ENCODE measurements at places on chromosomes 5 and 9.

DNA sequence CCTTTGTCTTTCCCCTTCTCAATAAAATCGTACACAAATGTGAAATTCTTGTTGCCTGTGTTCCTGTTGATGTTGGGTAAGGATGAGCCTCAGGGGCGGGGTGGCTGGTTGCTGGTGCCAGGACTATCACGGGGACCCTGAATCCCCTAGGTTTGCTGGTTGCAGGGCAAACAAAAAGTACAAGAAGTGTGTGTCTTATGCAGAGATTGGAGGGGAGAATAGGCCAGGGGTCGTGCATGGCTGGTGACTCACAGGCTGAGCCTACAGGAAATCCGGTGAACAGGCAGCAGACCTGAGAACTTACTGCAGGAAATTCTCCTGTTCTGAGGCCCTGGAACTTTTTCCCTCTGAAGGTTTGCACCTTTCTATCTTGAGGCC lies 5.5 kb downstream of the ANXA2R start:
- DNase-seq: no peak

GRCh38 chr5:174816858-174817257 lies 92.5 kb downstream of the MSX2 start:
- no peak for DNase-seq

- no peak for DNase-seq
Measured at GRCh38 chr9:95110921-95111525, 206.5 kb downstream of the FANCC start.

DNA sequence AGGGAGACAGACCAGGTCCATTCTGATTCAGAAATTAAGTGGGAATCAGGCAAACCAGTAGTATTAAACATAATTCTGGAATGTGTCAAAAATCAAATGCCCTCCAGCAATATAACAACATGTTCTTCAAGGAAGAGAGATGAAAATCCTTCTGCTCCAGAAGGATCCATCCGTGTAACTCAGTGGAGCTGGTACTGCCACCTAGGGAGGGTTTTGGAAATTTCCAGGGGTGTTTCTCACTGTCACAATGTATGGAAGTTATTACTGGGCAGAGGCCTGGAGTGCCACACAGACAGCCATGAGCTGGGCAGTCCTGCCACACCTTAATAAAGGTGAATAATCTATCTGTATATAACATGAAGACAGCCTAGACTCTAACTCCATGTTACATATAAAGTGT lies 87.5 kb downstream of the TTLL11 start:
- DNase-seq: no peak

DNA sequence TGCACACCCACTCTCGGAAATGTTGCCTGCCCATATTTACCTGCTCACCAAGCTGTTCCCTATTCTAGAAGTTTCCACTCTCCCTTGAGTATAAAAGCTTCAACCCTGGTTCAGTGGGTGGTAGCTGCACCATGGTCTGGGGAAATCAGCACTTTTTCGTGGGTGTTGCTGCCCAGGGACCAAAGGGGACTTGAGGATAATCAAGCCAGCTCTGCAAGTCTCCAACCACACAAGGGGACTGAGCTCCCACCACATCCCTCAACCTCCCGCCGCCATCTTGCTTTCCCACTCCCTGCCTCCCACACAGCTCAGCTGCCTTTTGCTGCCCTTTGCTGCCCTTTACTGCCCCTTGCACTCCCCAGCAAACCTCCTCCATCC lies 210.0 kb downstream of the AUH start:
- no peak for DNase-seq

DNA sequence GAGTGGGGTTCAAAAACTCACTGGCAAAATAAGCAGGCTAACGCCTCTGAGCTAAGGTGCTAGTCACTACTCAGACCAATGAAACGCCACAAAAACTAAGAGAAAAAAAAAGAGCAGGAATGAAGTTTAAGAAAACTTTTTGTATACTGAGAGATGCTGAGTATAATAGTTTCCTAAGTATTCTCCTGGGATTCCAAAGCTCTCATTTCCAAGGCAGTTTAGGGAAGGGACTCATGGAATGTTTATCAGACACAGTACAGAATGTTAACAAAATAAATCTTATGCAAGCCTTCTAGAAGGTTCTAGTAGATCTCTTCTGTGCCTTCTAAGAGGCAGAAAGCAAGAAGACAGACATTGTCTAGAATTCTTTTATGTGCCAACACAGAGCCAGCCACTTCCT lies 361.9 kb downstream of the MTRR start:
- DNase-seq: no peak

DNA sequence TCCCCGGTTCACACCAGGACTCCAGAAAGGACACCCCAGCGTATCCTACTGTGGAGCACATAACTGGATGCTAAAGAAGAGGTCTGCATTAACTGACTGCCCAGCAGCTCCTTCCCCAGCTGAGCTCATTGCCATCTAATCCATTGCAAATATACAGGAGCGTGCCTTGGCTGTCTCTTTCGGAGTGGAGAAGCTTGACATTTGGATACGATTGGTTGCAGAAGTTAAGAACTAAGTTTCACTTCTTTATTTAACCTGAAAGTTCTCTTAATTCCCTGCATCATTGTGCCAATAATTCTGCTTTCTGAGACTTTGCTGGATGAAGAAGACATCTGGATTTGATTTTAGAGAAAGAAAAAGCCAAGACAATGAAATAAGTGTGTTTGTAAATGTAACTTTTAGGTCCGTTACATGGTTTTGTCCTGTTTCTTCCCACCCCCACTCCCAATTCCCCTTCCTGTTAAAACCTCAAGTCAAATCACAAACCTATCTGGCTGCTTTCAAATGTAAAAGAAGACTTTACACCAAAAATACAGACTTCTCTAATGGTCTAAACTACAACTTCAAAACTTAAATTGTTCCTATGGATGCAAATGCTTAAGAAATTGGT lies 33.9 kb downstream of the TAS2R1 start:
- DNase-seq: no peak

- no peak for DNase-seq
Measured at GRCh38 chr9:97880336-97880735, 27.3 kb downstream of the FOXE1 start.

DNA sequence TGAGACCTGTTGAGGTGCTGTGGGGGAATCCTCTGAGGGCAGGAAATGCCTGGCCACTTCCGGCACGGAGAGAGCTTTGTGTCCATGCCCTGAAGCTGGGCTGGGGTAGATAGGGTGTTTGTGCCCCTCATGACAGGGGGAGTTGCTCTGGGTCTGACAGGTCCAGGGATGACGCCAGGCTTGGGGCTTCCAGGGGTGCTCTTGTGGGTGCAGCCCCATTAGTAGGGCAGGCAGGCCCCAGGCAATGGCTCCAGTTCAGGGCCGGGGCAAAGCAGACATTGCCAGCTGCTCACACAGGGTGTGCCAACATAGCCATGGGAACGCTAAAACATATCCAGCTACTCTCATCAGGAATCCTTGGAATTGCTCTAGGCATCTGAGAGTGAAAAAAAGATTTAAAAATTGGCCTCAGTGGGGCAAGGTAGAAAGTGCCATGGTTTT lies 21.1 kb downstream of the PITX1 start:
- peak; percentile 70 for DNase-seq

DNA sequence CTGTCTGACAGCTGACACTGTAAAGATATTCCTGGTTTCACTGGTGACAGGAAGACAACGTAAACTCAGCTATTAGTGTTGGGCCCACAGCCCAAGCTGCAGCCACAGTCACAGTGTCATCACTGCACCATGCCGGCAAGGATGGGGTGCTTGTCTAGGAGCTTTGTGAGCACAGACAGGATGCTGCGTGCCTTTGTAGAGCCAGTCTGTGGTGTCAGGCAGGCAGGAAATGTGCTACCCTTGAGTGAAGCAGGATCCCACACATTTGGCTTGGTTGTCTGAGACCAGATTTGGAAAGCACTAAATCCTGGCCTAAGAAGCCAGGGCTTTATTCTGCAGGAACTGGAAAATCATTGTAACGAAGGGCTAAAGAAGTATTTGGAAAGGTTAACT lies 121.6 kb upstream of the ADAMTS16 start:
- DNase-seq: no peak

DNA sequence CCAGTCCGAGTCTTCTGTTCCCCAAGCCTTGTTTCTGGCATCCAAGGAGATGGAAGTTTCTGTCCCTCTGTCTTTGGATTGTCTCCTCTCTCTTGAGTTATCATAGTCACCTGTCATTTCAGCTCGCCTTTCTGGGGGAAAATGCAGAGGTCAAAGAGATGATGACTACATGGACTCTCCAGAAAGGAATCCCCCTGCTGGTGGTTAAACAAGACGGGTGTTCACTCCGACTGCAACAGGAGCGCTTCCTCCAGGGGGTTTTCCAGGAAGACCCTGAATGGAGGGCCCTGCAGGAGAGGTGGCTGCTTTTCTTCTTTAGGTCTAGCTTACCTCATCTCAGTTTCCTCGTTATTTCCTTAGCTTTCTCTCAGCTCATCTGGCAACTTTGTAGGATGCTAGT lies 25.1 kb downstream of the ERAP2 start:
- DNase-seq: no peak

GRCh38 chr5:176436656-176437055 lies 11.5 kb upstream of the FAF2 start:
- DNase-seq: no peak

DNA sequence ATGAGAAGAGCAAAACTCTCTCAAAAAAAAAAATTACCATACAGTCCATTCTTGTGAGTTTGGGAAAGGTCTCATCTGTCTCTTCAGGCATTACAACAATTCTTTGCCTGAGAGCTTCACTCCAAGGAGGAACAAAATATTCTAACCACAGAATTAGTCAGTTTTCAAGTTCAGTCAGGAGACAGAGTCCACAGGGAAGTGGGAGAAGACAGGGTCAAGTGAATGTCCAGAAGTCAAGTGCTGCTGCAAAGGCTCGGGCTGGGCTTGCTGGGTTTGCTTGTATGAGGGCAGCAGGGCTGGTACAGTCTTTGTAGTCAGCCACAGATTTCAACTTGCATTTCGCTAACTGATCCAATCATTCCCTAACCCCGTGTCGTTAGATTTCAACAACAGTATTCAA lies 17.6 kb upstream of the HEXB start:
- no peak for DNase-seq

DNA sequence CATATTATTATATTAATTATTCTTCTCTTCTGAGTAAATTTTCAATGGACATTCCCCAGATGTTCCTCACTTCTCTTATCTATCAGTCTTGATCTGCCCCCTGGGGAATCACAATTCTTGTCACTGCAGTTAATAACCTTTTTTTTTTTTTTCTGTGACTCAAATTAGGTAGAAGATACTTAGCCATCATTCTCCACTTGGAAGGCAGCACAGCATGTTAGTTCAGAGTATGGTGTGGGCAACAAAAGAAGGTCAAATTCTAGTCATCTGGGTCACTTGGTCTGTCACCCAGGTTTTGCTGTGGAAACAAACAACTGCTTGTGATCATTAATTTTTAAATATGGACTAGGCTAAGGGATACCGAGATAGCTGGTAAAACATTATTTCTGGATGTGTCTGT lies 8.1 kb upstream of the MOB3B start:
- no peak for DNase-seq

GRCh38 chr5:135810188-135810943 lies 24.1 kb upstream of the SLC25A48 start:
- no peak for DNase-seq

GRCh38 chr9:135905380-135906258 lies 1.7 kb downstream of the CAMSAP1 start:
- DNase-seq: no peak

GRCh38 chr5:157172403-157172802 lies 6.3 kb upstream of the GARIN3 start:
- no peak for DNase-seq

DNA sequence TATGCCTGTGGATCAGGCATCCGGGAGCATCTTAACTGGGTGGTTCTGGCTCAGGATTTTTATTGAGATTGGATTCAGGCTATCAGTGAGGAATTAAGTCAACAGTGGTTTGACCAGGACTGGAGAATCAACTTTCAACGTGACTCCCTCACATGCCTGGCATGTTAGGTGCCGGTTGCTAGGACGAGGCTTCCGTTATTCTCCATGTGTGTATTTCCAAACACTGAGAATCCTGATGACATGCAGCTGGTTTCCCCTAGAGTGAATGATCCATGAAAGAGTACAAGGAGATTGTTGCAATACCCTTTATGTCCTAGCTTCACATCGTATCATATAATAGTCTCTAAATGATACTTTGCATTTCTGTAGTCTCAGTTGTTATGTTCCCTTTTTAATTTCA lies 529.2 kb downstream of the ANXA1 start:
- no peak for DNase-seq

DNA sequence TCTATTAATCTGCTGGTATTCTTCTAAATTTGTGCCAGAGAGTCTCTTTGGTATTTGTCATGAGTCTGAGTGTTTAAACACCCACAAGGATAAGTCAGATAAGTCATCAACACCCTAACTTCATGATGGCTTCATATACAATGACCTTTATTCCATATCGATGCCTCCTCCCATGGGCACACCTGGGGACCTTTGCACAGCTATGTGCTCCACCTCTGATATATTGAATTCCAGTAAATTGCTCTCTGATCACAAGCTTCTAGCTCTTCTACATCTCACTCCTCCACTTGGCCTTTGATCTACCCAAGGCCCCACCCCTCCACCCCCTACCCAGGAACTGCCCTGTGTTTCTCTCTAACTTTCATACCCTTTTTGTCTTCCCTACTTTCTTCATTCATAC lies 102.7 kb upstream of the MIER3 start:
- DNase-seq: no peak

DNA sequence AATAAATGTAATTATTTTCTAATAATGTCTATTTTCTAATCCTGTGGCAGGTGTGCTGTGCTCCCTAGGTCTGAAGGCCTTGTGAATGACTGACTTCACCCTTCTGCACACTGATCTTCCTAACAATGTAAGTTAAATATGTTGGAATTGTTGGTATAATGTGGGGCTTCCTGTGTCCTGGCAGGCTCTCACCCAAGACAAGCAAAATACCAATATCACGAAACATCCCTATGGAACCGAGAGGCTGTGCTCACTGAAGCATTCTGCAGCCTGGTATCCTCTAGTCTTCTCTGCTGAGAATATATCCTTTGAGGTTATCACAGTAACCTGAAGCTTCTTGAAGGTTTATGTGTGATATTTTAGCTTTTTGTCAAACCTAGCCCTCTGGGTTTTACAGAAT lies 159.4 kb downstream of the GABRB2 start:
- no peak for DNase-seq
